ENCODE measurements at places on chromosomes 5 and 9. TPM values are rescaled to one million over a fixed set of nuclear protein-coding genes. Genes with fewer than 3 reads are reported as not detected.

DNA sequence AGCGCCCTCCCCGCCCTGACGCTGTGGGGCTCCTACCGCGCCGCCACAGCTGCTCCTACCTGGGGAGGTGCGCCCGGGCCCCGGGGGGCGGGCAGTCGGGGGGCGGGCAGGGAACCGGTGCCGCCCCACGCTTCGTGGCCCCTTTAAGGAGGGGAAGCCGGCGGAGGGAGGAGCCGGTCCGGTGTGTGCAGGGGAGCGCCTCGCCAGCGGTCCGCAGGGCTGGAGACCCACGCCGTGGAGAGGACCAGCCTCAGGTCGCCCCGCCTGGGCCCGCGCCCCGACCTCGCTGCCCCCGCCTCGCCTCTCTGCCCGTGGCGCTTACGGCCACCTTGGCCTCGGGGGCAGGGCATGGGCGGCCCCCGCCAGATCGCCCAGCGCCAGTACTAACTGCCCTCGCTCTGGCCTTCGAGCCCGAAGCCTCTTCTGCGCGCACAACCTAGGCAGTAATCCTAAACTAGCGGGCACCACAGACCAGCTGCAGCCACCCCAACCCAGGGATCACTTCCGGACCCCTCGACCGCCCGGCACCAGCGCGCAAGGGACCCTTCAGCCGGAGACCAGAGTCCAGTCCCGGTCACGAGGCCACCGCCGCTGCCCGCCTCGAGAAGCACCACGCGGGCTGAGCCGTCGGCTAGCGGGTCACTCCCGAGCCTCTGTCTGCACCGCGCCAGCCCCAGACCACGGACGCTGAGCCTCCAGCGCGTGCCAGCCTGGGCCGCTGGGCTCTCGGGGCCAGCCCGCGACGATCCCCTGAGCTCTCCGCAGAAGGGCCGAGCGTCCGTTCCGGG is at the start of gene FOXE1:
Gene FOXE1, plus strand, starts transcription at position 171 of the 788 bp plus-strand sequence. CDS start 689 bp downstream, outside the sequence.
- peak within 1 kb of the TSS; percentile 37 for H3K4me3 ChIP-seq
- peak; percentile 64 for DNase-seq
- no peak within 1 kb of the TSS for H3K27ac ChIP-seq
- H3K4me1 ChIP-seq = peaks cover 41% of the 10 kb centered on the region

- no peaks in the 10 kb centered on the region for H3K27me3 ChIP-seq
- H3K27ac ChIP-seq = no peak overlapping the region
- no peaks in the 10 kb centered on the region for H3K4me1 ChIP-seq
- H3K4me3 ChIP-seq = no peak overlapping the region
- DNase-seq = no peak
Measured at GRCh38 chr5:150272531-150272930, 17.0 kb downstream of the CAMK2A start.

The CDC14B gene
- polyA plus RNA-seq = 2.8 TPM

The QRFP gene
- 0.07 TPM for polyA plus RNA-seq

- DNase-seq = no peak
- peaks cover 3% of the 10 kb centered on the region for H3K4me1 ChIP-seq
- no peaks in the 10 kb centered on the region for H3K36me3 ChIP-seq
- no peaks in the 10 kb centered on the region for H3K27me3 ChIP-seq
Measured at GRCh38 chr9:38228331-38229103, 159.5 kb upstream of the SHB start.

The UBLCP1 gene
- 11.0 TPM for polyA plus RNA-seq

- H3K36me3 ChIP-seq = no peaks in the 10 kb centered on the region
- no peaks in the 10 kb centered on the region for H3K4me1 ChIP-seq
Measured at GRCh38 chr9:38089387-38090165, 20.5 kb upstream of the SHB start.

- DNase-seq = no peak
- H3K4me3 ChIP-seq = no peak overlapping the region
- H3K27ac ChIP-seq = no peak overlapping the region
- no peaks in the 10 kb centered on the region for H3K27me3 ChIP-seq
- H3K4me1 ChIP-seq = no peaks in the 10 kb centered on the region
Measured at GRCh38 chr5:38607396-38607795, 51.0 kb upstream of the LIFR start.

GRCh38 chr5:142621227-142621626 is 64.7 kb downstream of the FGF1 start:
- no peak overlapping the region for H3K4me3 ChIP-seq
- no peaks in the 10 kb centered on the region for H3K4me1 ChIP-seq
- no peak overlapping the region for H3K27ac ChIP-seq
- no peaks in the 10 kb centered on the region for H3K36me3 ChIP-seq
- H3K27me3 ChIP-seq = no peaks in the 10 kb centered on the region

DNA sequence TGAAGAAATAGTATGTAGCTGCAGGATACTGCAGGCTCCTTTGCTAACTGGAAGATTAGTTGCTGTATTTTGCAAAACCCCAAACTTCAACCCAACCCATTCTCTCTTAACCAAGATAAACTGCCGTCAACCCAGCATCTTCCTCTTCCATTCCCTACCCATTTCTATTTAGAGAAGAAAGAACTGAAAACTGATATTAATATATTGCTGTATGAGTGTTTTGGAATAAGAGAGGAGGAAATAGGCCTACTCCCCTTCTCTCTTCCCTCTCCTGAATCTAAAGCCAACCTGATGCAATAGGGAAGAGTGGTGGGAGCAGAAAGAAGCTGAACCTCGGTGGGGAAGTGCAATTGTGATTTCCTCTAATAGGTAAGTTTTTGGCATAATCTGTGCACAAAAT is 83.7 kb downstream of the TMEM215 start:
- no peaks in the 10 kb centered on the region for H3K4me1 ChIP-seq
- H3K27me3 ChIP-seq = no peaks in the 10 kb centered on the region

The CCNO gene
- not detected for polyA plus RNA-seq

- no peaks in the 10 kb centered on the region for H3K4me1 ChIP-seq
- no peak for DNase-seq
- H3K36me3 ChIP-seq = no peaks in the 10 kb centered on the region
- H3K27ac ChIP-seq = no peak overlapping the region
- H3K27me3 ChIP-seq = no peaks in the 10 kb centered on the region
Measured at GRCh38 chr9:107794259-107794658, 304.7 kb upstream of the KLF4 start.

The MZB1 gene
- 375 TPM for polyA plus RNA-seq

DNA sequence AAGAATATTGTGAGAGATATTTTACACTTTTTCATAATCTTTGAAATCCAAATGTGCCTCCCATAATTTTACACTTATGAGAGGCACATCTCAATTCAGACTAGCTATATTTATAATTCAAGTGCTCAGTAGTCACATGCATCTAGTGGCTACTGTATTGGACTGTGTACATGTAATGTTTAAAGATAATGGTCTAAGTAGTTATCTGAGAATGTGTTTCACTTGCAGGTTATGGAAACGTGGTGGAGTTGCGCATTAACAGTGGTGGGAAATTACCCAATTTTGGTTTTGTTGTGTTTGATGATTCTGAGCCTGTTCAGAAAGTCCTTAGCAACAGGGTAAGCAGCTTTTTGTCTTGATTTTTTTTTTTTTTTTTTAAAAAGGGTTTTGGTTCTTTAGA is 28.8 kb downstream of the G3BP1 start:
- H3K4me1 ChIP-seq = no peaks in the 10 kb centered on the region
- DNase-seq = no peak
- H3K36me3 ChIP-seq = peaks cover 2% of the 10 kb centered on the region
- H3K27ac ChIP-seq = no peak overlapping the region

The LURAP1L gene
- polyA plus RNA-seq = not detected

The WWC1 gene
- polyA plus RNA-seq = 0.36 TPM

- H3K36me3 ChIP-seq = no peaks in the 10 kb centered on the region
- peak overlapping the region; percentile 21 for H3K27ac ChIP-seq
- no peak overlapping the region for H3K4me3 ChIP-seq
- H3K4me1 ChIP-seq = no peaks in the 10 kb centered on the region
Measured at GRCh38 chr5:75964008-75964407, 119.2 kb upstream of the SV2C start.

GRCh38 chr5:108382784-108383330 is 959 bp upstream of the FBXL17 start:
- peaks cover 17% of the 10 kb centered on the region for H3K4me1 ChIP-seq
- no peaks in the 10 kb centered on the region for H3K27me3 ChIP-seq
- H3K27ac ChIP-seq = peak overlapping the region; percentile 97
- H3K36me3 ChIP-seq = no peaks in the 10 kb centered on the region
- DNase-seq = no peak

DNA sequence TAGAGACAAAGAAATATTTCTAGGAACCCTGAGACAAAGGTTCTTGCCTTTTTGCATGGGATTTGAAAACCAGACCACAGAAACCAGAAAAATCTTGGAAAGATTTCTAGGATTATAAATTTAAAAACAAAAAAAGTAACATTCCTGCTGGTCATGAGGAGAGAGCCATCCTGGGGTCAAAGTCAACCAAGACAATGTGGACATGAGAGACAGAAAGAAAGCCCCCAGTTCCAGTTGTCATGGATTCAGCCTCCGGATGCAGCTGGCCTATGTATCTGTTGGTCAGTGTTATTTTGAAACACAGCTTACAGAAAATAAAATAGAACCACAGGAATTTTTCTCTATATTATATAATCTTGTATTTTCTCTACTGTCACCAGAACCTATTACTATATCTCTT is 24.4 kb upstream of the RGMB start:
- H3K4me3 ChIP-seq = no peak overlapping the region
- no peaks in the 10 kb centered on the region for H3K4me1 ChIP-seq
- no peaks in the 10 kb centered on the region for H3K27me3 ChIP-seq

- no peaks in the 10 kb centered on the region for H3K4me1 ChIP-seq
- H3K27ac ChIP-seq = no peak overlapping the region
- H3K36me3 ChIP-seq = no peaks in the 10 kb centered on the region
Measured at GRCh38 chr9:16266648-16267276, 603.7 kb downstream of the BNC2 start.

DNA sequence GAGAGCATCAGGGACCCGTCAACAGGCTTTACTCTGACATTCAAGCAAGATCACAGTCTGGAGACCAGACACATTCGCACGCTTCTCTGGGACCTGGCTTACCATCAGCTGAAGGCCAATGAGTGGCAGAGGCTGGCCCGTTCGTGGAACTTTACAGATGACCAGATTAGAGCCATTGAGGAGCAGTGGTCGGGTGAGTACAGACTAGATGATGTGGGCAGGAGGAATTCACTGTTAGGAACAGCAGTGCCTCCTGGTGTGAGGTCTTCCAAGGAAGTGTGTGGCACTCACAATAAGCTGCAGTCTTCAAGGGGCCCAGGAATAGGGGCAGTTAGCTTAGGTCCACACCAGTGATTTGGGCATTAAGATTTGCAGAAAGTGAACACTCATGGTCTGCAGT is 50.4 kb downstream of the POC5 start:
- no peak for DNase-seq
- no peaks in the 10 kb centered on the region for H3K27me3 ChIP-seq
- peaks cover 5% of the 10 kb centered on the region for H3K4me1 ChIP-seq

The MARVELD2 gene
- polyA plus RNA-seq = 0.13 TPM
